Stimulated activated CD4-positive, alpha-beta T cell treated with anti-CD3 and anti-CD28 coated beads, TNF-alpha, amount 100 ng/mL, for 4 hours (primary cell): ENCODE measurements at places on chromosomes 6 and 20.

DNA sequence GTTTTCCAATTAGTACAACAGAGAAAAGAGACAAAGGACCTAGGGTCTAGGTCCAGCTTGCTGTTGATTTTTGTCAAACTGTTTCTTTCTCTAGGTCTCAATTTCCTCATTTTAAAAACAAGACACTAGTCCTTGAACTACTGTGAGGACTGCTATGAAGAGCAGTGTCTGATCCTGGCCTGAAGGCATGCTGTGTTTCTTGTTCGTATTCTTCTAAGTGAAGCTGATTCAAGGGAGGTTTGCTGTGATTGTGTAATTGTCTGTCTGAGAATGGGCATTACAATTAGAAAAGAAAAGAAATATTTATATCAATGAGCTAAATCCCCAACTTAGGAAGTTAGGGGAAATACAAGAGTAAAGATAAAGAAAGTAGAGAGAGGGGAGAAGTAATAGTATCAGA, 228.2 kb upstream of the SUPT3H start:
- no peak for DNase-seq

GRCh38 chr6:15387118-15387517, 141.2 kb downstream of the JARID2 start:
- no peak for DNase-seq

DNA sequence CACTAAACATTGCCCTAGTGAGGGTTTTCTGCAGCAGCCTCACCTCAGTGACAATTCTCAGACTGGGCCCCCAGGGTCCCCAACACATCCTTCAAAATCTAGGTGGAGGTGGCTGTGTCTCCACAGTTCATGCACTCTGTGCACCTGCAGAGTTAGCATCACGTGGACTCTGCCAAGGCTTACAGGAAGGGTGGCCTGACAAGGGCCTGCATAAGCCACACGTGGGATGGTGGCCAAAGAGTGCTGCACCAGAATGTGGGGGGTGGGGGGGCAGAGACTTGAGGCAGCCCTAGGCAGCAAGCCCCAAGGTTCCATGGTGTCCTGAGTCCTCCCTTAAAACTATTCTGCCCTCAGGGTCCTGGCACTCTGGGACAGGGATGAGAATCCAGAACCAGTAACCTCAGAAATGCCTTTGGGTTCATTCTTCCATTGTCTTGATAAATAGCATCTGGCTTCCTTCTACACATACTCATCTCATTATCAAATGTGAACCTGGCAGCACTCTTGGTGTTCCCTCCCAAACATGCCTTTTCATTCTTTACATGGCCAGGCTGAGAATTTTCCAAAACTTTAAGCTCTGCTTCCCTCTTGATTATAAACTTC, 1.6 kb upstream of the SERPINB1 start:
- no peak for DNase-seq

- DNase-seq = no peak
Measured at GRCh38 chr20:32524829-32525501, 60.2 kb downstream of the NOL4L start.

DNA sequence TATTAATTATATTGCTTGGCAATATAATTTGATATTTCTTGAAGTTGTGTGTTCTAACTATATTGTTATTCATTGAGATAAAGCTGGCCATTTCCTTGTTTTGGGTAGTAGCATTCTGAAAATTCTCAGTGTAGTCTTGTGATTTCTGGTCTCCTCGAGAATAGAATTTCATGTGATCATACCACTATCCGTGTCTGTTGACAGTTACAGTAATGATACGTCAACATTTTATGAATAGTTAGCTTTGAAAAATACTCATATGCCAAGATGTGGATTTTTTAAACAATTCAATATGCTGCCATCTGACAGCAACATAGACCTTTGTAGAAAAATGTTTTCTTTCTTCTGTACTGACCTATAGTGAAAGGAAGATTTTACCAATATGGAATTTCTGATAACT, 723.7 kb upstream of the SLC35B3 start:
- DNase-seq = no peak

DNA sequence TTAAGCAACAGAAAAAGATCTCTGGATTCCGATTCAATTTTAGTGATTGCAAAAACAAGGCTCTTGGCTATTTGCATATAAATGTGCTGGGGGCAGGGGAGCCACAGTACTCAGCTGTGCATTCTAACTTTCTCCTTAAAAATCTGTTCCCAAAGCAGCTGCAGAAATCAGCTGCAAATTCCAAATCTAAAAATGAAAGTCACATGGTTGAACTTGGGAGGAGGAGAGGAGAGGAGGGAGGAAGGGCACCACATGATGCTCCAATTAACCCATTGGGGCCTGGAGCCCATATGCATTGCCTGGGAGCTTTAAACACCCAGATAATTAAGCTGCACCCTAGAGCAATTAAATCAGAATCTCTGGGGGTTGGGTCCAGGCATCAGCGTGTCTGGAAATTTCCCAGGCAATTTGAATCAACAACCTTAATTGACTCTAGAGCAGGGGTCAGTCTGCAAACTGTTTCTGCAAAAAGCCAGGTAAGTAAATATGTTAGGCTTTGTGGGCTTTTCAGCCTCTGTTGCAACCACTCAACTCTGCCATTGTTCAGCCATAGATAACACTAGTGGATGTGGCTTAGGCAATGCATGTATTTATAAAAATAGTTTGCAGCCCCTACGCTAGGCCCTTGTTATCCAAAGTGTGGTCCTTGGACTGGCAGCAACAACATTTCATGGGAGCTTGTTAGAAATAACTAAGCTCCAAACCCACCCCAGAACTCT, 508.1 kb downstream of the KIF16B start:
- DNase-seq = no peak

DNA sequence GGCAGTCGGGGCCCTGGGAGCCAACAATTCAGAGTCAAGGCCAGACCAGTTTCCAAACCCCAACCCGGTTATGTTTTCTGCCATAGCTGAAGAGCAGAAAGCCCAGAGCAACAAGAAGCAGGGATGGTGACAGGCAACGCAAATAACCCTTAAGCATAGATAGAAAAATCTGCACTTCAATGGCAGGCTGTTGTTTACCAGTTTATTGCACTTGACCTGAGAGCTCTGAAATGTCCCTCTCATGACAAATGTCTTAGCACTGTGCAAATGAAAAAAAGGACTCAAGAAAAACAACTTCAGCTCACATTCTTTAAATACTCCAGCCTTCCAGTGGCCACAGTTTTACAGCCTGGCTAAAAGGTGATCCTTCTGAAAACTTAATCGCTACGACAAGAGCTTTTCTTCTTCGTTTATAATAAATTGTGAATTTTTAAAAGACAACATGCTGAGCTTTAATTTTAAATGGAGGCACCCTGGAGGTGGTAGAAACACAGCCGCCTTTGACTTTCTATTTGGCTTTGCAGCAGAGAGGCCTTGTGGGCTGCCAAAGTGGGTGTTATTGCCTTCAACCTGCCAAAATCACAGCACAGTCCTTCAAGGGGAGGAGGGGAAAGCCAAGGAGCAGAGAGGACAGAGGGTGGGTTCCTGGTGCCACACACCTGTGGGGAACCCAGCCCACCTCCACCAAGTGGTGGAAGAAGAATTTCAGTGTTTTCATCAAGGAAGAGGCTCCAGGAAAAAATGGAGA, 289.5 kb upstream of the CDYL start:
- no peak for DNase-seq

DNA sequence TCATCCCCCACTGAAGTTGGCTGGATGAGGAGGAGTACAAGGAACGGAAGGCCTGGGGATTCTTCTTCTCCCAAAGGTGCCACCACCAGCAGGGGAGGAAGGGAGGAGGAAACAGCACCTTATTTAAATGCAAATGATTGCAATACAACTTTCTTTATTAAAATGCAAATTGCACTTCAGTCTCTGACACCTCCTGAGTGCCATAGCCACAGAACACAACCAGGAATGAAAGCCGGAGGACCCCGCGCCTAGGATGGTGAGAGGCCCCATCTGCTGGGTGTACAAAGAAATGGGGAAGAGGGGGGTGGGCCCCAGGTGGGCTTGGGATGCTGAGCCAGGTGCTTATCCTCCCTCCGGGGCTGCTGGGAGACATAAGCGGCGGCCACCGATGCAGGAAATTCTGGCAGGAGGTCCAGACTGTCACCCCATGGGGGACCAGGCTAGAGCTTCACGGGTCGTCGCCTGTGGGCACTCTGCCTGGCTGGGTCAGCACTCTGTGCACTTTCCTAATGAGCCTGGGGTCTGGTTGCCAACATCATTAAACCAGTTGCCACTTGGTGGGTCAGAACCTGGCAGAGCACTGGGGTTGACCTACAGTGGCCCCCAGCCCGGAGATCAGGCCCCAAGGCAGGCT, 154.2 kb upstream of the MLN start:
- DNase-seq = no peak

- no peak for DNase-seq
Measured at GRCh38 chr6:96156425-96156824, 140.7 kb downstream of the FUT9 start.

- no peak for DNase-seq
Measured at GRCh38 chr20:62739581-62740285, 31.1 kb downstream of the NTSR1 start.

DNA sequence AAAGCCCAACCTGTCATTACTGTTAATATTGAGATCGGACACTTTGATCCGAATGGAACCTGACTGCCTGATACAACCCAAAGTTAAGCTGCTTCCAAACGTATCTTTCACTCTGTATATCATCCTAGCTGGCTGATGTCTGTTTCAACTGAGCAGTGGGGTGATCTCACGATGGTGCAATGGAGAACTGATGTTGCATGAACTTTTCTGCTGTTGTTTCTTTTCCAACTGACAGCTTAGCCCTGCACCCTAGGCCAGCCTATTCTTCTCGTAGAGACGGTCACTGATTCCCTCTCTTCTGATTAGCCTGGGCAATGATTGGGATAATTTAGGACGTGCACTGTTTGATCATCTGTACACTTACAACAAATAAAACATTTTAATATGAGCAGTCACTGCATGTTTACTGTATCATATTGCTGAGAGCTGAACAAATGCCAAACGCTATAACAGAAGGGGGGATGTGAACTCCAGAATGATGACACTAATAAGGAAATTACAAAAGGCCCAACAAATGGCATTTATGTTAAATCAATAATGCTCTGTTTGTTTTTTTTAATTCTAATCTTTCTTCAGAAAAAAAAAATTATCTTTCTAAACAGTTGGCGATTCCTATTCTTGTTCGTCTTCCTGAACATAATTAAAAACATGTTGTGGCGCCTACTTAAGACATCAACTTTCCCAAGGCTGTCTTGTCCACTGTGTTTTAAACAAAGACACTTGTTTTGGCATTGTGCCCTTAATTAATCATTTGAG, 184.8 kb downstream of the ZNF217 start:
- no peak for DNase-seq

DNA sequence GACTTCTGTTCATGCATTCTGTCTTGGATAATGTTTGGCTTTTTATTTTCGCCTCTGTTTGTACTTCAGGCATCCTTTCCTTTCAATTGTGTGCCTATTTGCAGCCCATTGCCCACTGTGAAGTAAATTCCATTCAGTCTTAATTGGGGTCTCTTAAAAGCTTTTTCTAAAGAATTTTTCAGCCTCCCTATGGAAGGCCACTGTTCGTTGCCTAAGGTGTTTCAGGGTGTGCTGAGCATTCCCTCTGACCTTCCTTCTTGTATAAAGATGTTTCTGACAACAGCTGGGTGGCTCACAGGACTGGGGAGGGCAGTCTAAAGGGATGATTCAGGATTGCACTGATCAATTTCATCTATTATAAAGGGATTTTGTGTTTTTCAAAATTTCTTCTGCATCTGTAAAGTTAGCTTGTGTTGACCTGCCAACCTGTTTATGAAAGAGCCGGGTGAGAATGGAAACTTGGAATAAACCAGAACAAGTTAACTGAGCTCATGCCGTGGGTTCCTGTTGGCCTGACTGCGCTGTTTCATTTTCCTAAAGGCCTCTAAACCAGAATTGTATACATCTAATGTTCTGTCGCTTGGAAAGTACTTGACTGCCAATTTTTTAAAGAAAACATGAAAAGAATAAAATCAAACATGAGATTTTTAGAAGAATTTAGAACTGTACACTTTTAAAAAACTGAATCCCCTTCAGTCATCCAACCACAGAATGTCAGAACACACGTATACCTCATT, 14.3 kb downstream of the PHACTR2 start:
- no peak for DNase-seq

- DNase-seq = no peak
Measured at GRCh38 chr20:40265825-40266533, 423.1 kb downstream of the MAFB start.

GRCh38 chr6:16163535-16164300, 34.8 kb downstream of the MYLIP start:
- DNase-seq = no peak

DNA sequence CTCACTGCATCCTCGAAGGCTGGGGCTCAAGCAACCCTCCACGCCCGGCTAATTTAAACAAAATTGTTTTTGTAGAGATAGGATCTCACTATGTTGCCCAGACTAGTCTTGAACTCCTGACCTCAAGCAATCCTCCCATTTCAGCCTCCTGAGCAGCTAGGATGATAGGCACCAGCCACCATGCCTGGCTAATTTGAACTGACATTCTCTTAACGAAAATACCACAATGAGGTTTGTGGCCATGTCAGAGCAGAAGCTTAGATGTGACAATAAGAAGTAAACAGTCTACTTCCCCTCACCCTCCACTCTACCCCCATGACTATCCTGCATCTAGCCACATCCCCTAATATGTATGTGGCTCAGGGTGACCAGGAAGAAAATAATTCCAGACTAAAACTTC, 74.8 kb upstream of the PLCB4 start:
- DNase-seq = no peak

DNA sequence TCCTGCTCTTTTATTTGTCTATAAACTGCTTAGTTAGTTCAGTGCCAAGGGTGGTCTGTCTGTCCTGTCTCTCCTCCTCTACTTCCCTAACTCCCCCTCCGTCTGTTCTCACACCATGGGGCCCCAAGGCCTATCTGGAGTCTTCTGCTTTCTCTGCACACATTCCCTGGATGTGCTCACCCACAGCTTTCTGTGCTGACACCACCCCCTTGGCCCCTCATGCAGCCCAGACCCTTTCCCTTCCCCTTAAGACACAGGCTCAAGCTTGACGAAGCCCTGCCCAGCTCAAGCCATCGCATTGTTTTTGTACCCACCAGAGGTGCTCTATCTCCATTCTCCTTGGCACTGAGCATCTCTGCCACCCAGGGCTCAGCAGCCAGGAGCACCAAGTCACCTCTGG, 78.1 kb upstream of the NNAT start:
- no peak for DNase-seq

- no peak for DNase-seq
Measured at GRCh38 chr6:21469213-21469612, 124.3 kb upstream of the SOX4 start.

GRCh38 chr6:39416728-39417127, 94.2 kb upstream of the KCNK16 start:
- DNase-seq = no peak

- DNase-seq = no peak
Measured at GRCh38 chr6:128569732-128570679, 49.6 kb upstream of the PTPRK start.

- DNase-seq = no peak
Measured at GRCh38 chr6:84027340-84028181, 6.0 kb upstream of the MRAP2 start.

- no peak for DNase-seq
Measured at GRCh38 chr6:113645576-113645970, 211.6 kb upstream of the MARCKS start.

GRCh38 chr20:62031462-62032092, 34.1 kb downstream of the TAF4 start:
- no peak for DNase-seq

GRCh38 chr6:116221911-116222310, 32.0 kb downstream of the TSPYL4 start:
- no peak for DNase-seq
